ENCODE measurements at places on chromosomes 6 and 20. TPM values are rescaled to one million over a fixed set of nuclear protein-coding genes. Genes with fewer than 3 reads are reported as not detected.

DNA sequence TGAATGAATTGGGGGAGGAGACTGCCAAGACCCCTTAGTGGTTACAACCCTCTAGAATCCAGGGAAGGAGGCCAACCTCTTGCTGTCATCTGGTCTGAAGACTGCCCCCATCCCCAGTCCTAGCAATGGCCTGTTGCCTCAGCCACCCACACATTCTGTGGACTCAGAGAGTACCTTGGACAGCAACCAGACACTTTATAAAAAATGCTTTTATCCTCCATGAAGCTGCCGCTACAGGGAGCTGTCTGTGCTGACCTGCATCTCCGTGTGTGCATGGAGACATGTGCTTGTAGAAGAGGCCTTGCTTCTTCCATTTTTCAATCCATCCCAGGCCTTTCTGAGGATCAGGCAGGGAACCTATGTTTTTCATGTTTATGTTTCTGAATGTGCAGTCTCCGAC is 15.2 kb downstream of the CDH22 start:
- H3K36me3 ChIP-seq = no peaks in the 10 kb centered on the region
- DNase-seq = no peak
- H3K4me1 ChIP-seq = no peaks in the 10 kb centered on the region

DNA sequence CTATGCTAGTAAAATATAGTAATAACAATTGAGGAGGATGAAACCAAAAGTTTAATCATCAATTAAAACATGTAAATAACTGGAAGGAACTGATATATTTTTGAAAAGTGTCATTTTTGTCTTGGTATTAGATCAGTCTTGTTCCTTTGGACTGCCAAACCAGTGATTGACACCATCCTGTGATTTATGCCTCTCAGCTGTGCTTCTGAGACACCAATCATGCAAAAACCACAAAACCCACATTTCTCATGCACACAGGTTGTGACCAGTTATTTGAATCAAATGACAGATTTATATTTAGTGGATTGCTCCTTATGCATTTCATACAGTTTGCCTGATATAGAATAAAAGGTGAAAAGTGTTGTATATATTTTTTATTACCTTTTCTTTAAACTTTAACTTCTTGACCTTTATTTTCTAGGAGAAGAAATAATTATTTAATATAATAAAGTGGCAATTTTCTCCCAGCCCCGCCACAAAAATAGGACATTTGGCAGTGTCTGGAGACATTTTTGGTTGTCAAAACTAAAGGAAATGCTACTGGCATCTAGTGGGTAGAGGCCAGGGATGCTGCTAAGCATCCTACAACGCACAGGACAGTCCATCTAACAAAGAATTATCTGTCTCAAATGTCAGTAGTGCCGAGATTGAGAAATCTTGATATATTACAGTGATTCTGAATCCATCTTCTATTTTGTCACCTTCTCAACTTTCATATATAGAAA is 383.6 kb downstream of the BCKDHB start:
- H3K4me1 ChIP-seq = no peaks in the 10 kb centered on the region
- H3K27me3 ChIP-seq = no peaks in the 10 kb centered on the region
- no peaks in the 10 kb centered on the region for H3K36me3 ChIP-seq
- no peak overlapping the region for H3K4me3 ChIP-seq

DNA sequence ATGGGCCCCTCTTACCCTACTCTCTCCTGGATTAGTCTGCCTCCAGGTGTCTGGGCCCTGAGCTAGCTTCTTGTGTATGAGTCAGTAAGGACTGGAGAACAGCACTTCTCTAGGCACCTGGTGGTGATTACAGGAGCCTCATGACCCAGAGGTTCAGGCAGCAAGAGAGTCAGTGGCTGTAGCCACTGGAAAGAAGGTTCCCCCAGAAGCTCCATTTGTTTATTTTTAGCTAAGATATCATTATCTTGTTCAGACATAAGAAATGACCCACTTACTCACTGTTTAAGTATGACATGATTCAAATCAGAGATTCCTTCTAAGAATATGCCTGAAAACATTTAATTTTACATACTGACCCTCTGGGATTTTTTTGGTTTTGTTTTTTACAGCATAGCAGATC is 23.6 kb upstream of the SLC4A11 start:
- H3K27me3 ChIP-seq = no peaks in the 10 kb centered on the region
- H3K4me3 ChIP-seq = no peak overlapping the region
- H3K27ac ChIP-seq = no peak overlapping the region
- no peak for DNase-seq

DNA sequence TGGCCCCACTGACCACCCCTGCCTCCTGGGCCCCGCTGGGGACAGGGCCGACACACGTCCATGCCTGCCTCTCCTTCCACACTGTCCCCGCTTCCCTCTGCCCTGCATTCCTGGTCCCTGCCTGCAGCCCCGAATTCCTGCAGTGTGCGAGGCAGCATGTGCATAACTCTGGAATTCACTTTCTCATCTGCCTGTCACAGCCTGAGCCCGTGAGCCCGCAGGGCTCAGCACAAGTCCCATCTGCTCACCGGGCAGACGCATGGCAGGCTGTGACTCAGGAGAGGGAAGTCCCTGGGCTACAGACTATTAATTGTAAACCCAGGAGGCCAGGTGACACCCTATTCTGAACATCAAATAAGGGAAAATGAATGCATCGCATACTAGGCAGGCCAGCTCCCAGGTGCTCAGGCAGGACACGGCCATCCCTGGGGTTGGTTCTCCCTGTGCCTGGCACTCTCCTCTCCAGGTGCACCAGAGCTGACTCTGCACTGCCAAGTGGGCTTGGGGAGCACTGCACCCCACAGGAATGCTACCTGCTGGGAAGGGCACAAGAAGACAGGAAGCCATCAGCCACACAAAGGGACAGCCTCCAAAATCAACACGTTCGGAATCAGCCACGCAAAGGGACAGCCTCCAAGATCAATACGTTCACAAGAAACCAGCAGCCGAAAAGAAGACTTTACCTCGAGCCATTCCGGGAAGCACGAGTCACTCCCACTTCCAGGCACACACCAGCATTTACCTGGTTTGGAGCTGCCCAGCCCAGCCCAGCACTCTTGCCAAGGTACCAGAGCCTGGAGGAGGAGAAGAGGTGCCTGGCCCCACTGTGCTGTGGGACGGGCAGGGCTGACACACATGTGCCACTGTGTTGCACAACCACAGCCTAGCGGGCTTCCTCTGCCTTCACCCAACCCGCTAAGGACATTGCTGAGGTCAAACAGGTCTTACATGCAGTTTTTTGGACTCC is 65.9 kb downstream of the DLL1 start:
- no peaks in the 10 kb centered on the region for H3K27me3 ChIP-seq
- no peak for DNase-seq
- H3K36me3 ChIP-seq = no peaks in the 10 kb centered on the region
- H3K4me3 ChIP-seq = peak overlapping the region; percentile 6
- peaks cover 45% of the 10 kb centered on the region for H3K4me1 ChIP-seq

DNA sequence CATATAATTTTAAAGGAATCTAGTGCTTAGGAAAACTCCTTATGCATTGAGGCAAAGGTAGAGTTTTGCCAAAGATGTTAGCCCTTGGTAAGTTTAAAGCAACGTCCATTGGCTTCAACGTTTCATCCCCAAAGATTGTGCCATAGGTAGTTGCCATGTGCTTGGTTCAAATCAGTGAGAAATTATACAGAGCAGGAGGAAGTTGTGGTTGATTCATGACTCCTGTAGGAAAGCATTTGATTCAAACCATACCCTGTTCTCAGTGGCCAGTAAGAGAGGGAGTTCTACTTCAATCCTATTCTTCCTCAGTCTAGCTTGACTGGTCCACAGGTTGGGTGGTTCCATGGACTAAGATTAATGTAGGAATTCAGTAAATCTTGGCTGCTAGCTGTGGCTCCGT is 535.6 kb downstream of the QKI start:
- peaks cover 19% of the 10 kb centered on the region for H3K4me1 ChIP-seq
- no peak overlapping the region for H3K27ac ChIP-seq
- DNase-seq = no peak
- H3K27me3 ChIP-seq = peaks cover 3% of the 10 kb centered on the region
- H3K36me3 ChIP-seq = no peaks in the 10 kb centered on the region
- H3K4me3 ChIP-seq = no peak overlapping the region

DNA sequence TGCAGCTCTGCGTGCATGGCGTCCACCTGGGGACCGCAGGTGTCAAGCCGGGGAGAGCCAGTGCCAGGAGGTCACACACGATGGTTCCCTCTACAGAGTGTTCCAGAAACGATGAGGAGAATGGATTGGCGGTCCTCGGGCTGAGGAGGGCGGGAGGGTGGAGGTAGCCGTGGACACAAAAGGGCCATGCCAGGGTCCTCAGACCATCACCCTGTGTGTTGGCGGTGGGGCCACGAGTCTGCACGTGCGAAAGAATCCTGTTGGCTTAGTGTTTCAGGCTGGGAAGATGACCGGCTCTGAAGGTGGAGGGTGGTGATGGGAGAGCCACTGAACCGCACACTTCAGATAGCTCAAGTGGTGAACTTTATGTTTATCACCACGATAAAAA is 13.7 kb downstream of the HRH3 start:
- no peak for DNase-seq
- no peak overlapping the region for H3K4me3 ChIP-seq
- peaks cover 10% of the 10 kb centered on the region for H3K27me3 ChIP-seq
- H3K27ac ChIP-seq = no peak overlapping the region
- peaks cover 8% of the 10 kb centered on the region for H3K36me3 ChIP-seq

DNA sequence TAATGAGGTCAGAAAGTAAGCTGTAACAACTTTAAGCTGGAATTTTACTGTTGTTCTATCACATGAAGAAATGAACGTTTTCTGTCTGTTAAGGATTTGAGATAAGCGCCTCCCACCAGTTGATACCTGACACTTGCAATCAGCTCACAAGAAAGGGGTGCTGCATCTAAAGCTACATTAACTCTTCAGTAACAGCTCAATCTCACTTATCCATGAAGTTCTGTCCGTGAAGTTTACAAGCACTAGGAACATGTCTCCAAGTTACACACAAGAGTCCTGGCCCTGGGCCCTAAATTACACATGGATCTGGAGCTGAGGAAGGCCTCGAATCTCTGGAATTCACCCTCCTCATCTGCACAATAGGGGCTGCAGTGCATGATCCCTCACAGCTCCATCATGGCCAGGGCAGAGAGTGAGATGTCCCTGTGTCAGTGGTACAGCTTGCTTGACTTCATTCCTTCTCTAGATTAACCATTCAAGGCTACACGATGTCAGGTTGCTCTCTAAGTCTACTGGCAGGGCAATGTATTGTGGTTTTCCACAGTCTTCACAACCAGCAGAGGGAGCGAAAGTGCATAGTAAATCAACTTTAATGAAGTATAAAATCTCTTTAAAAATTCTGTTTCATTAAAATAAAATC is 182.4 kb upstream of the MCHR2 start:
- H3K4me1 ChIP-seq = peaks cover 37% of the 10 kb centered on the region
- H3K27me3 ChIP-seq = peaks cover 3% of the 10 kb centered on the region
- H3K27ac ChIP-seq = peak overlapping the region; percentile 90
- DNase-seq = no peak
- no peaks in the 10 kb centered on the region for H3K36me3 ChIP-seq
- peak overlapping the region; percentile 10 for H3K4me3 ChIP-seq

- no peaks in the 10 kb centered on the region for H3K4me1 ChIP-seq
- no peak overlapping the region for H3K27ac ChIP-seq
- H3K27me3 ChIP-seq = peaks cover 12% of the 10 kb centered on the region
- no peaks in the 10 kb centered on the region for H3K36me3 ChIP-seq
These were observed 27.9 kb upstream of the HLA-DQA2 start for GRCh38 chr6:32713241-32713640.

GRCh38 chr20:37627060-37627766 is 66.6 kb upstream of the CTNNBL1 start:
- peak; percentile 59 for DNase-seq
- peaks cover 6% of the 10 kb centered on the region for H3K4me1 ChIP-seq
- no peak overlapping the region for H3K4me3 ChIP-seq
- H3K27ac ChIP-seq = no peak overlapping the region

DNA sequence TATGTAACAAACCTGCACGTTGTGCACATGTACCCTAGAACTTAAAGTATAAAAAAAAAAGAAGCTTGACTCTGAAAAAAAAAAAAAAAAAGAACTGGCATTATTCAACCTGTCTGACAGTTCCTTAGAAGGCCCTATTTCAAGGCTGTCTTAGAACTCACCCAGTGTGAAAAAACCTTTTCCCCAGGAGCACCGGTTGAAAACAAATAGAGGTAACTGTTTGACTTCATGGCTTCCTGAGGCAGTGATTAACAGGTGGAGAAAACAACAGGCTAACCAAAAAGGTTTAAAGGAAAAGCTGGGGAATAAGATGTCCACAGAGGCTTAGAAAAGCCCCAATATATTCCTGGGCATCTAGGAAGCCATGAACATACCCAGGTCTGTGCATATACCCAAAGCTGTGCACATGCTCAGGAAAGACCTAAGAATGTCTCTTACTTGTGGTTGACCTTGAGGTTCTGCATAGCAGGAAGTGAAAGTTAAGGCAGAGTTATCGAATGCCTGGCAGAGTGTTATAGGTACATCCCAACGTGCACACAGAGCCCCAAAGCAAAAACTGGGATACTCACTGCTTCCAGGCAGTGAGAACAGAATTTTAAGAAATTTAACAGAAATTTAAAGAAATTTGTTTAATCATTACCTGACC is 7.0 kb downstream of the UQCC1 start:
- H3K4me3 ChIP-seq = no peak overlapping the region
- no peaks in the 10 kb centered on the region for H3K27me3 ChIP-seq
- no peak for DNase-seq
- peaks cover 46% of the 10 kb centered on the region for H3K36me3 ChIP-seq
- no peaks in the 10 kb centered on the region for H3K4me1 ChIP-seq
- no peak overlapping the region for H3K27ac ChIP-seq

DNA sequence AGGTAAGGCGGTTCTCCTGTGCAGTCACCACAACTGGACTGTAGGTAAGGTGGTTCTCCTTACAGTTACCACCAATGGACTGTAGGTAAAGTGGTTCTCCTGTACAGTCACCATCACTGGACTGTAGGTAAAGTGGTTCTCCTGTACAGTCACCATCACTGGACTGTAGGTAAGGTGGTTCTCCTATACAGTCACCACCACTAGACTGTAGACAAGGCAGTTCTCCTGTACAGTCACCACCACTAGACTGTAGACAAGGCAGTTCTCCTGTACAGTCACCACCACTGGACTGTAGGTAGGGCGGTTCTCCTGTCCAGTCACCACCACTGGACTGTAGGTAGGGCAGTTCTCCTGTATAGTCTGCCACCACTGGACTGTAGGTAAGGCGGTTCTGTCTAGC is 212.3 kb downstream of the TFAP2A start:
- no peaks in the 10 kb centered on the region for H3K4me1 ChIP-seq
- no peak overlapping the region for H3K27ac ChIP-seq
- no peaks in the 10 kb centered on the region for H3K36me3 ChIP-seq
- DNase-seq = no peak
- H3K27me3 ChIP-seq = no peaks in the 10 kb centered on the region

GRCh38 chr20:31330893-31331292 is 22.5 kb upstream of the DEFB116 start:
- H3K36me3 ChIP-seq = peaks cover 6% of the 10 kb centered on the region
- no peak overlapping the region for H3K4me3 ChIP-seq

- H3K27me3 ChIP-seq = no peaks in the 10 kb centered on the region
- H3K4me3 ChIP-seq = peak overlapping the region; percentile 17
- H3K4me1 ChIP-seq = peaks cover 46% of the 10 kb centered on the region
These were observed 26.6 kb downstream of the RIN2 start for GRCh38 chr20:19784511-19785172.

The TNNC2 gene
- not detected for total RNA-seq

The AMD1 gene
- total RNA-seq = 46.8 TPM

The ABT1 gene
- 22.6 TPM for total RNA-seq

The ZNF391 gene
- 10.8 TPM for total RNA-seq

Data from mesothelial cell of epicardium (in vitro differentiated cells).